ENCODE measurements at places on chromosomes 3 and 15.

DNA sequence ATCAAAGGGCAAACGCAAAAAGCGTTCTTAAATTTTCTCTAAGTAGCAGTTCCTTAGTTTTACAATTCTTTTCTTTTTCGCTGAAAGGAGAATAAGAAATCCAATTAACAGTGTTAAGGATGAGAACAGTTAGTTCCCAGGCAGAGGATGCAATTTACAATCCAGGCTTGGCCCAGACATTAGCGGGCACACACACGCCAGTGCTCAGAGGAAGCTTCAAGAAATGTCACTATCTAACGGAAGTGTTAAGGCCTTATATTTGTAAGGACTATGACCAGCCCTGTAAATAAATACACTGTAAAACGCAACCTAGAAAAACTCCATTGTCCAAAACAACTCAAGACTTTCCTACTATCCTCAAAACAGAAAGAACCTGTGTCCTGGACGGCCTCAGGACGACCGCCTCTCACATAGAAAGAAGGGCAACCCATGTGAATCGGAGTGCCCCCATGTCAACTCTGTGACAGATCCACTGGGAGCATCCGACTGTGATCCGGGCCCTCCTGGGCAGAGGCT, 1.3 kb downstream of the ACAP2 start:
- no peak for DNase-seq

DNA sequence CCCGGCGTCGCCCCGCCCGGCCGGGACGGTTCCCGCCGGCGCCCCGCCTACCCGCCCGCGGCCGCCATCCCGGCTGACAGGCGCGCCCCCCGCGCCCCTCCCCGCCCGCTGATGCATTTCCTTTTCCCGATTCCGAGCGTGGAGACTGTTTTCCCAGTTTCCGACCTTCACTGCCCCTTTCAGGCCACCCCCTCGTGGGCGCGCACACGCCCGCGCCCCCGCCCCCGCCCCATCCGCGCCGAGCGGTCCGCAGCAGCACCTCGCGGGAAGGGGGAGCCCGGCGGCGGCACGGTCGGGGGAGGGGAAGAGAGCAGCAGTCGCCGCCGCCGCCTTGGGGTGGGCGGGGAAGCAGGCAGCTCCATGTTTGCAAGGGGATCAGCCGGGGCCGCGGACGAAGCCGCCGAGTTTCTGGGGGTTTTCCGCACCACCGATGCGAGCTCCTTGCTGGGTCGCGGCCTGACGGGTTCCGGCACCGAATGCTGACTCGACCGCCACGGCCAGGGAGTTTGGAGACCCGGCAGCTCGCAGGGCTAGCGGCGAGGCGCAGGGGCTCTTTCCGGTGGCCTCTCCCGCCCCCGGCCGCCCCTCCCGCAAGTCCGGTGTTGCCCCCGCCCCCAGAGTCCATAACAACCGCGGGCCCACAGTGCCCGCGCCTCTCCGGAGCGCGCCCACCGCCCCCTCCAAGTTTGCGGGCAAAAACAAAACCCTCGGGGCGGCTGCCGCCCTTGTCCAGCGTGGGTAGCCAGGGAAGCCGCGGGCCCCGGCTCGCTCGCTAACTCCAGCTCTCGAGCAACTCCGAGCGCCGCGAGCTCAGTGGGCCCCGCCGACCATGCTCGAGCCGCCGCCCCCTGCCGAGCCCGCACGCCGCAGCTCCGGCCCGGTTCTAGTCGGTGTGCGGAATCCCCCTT, 3.2 kb upstream of the SIN3A start:
- no peak for DNase-seq

GRCh38 chr3:73665286-73665685, 40.5 kb upstream of the PDZRN3 start:
- DNase-seq = no peak

DNA sequence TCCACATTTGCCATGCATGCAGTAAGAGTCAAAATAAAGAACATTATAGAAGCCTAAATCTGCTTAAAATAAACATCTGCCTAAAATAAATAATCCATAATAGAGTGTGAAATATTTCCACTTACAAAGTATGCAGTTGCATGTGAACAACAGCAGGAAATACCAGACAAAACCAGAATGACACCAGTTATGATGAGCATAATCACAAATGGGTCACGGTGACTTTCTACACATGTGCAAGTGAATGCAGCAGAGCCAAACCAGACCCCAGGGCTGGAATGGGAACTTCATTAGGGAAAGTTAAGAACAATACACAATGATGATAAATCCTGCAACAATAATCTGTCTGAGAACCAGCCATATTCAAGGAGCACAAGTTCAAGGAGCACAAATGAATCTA, 615.5 kb downstream of the ROBO2 start:
- DNase-seq = no peak

DNA sequence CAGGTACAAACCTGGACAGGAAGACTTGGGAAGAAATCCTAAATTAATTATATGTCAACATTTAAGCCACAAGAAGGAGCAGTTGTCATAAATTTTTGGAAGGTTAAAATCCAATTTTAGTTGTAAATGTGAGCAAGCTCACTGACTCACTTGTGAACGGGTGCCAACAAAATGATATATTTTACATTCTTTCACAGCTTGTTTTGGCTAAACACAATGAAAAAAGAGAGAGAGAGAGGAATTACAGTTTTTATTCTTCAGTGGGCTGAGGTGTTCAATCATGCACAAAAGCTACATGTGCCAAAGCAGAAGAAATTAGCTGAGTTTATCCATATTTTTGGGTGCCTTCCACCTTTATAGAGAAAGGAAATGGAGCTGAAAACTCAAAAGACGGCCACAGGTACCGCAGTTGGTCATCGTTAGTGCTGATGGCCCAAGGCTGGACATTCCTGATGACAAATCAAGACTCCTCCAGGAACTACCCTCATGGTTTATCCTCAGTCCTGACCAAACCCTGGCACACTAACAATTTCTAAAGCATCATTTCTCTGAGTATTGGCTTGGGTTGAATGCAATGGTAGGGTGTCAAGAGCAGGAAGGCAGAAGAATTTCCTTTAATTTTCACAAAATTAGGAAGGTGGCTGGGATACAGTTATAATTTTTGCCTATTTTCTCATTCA, 37.6 kb upstream of the WNT5A start:
- no peak for DNase-seq

DNA sequence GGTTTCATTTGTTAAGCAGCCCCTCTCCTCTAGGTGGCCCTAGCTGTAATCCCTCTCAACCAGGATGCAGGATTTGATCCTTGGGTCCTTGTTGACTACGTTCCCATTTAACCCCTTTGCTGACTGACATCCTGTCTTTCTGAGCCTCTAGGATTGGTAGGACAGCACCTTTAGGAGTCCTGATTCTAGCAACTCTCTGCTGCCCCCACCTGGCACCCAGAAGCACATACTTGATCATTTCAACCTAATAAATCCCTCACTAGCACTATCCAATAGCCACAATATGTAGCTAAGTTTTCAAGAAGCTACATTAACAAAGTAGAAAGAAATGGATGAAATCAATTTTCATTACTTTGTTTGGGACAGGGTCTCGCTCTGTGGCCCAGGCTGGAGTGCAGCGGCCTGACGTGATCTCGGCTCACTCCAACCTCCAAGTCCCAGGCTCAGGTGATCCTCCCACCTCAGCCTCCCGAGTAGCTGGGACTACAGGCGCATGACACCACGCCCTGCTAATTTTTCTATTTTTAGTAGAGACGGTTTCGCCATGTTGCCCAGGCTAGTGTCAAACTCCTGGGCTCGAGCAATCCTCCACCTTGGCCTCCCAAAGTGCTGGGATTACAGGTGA, 28.3 kb downstream of the RSL24D1 start:
- no peak for DNase-seq

DNA sequence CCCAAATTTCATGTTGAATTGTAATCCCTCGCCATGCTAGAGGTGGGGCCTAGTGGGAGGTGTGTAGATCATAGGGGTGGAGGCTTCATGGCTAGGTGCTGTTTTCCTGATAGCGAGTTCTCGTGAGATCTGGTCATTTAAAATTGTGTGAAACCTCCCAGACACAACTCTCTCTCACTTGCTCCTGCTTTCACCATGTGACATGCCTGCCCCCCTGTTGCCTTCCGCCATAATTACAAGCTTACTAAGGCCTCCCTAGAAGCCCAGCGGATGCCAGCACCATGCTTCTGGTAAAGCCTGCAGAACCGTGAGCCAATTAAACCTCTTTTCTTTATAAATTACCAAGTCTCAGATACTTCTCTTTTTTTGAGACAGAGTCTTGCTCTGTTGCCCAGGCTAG, 36.0 kb downstream of the CCDC54 start:
- DNase-seq = no peak

All from NCI-H187 treated with DMSO at 0.1 percent for 48 hours (cell line).